Karpas-422 (cell line): ENCODE measurements at places on chromosomes 7 and 10. TPM values are rescaled to one million over a fixed set of nuclear protein-coding genes. Genes with fewer than 3 reads are reported as not detected.

The OR2A1 gene
- not detected in 2 replicates for total RNA-seq

- DNase-seq, result no peak
Measured at GRCh38 chr10:92142512-92142911, 148.4 kb downstream of the CPEB3 start.

- DNase-seq, result no peak
Measured at GRCh38 chr10:72889391-72889831, 4.1 kb upstream of the OIT3 start.

The FAM170B gene
- total RNA-seq, result not detected in 2 replicates

The C10orf88 gene
- total RNA-seq, result 17.0 and 18.0 TPM in 2 replicates

The MSS51 gene
- total RNA-seq, result 2.7 and 5.7 TPM in 2 replicates

GRCh38 chr7:102291056-102291915, 4.6 kb downstream of the SH2B2 start:
- DNase-seq, result peak; percentile 94

- DNase-seq, result no peak
Measured at GRCh38 chr10:128001363-128001745, 94.5 kb downstream of the PTPRE start.
